ENCODE measurements at places on chromosomes 4 and X. TPM values are rescaled to one million over a fixed set of nuclear protein-coding genes. Genes with fewer than 3 reads are reported as not detected.

The BTK gene
- polyA plus RNA-seq: 1.6 TPM

The FRMD7 gene
- 1.5 TPM for polyA plus RNA-seq

- no peak for DNase-seq
Measured at GRCh38 chrX:129777218-129778030, 2.3 kb upstream of the SASH3 start.

- DNase-seq: no peak
Measured at GRCh38 chrX:72123471-72124185, 8.1 kb downstream of the RTL5 start.

- DNase-seq: no peak
Measured at GRCh38 chr4:29014555-29014954, 1705.6 kb upstream of the PCDH7 start.
